ENCODE measurements at places on chromosomes 1 and 21.

DNA sequence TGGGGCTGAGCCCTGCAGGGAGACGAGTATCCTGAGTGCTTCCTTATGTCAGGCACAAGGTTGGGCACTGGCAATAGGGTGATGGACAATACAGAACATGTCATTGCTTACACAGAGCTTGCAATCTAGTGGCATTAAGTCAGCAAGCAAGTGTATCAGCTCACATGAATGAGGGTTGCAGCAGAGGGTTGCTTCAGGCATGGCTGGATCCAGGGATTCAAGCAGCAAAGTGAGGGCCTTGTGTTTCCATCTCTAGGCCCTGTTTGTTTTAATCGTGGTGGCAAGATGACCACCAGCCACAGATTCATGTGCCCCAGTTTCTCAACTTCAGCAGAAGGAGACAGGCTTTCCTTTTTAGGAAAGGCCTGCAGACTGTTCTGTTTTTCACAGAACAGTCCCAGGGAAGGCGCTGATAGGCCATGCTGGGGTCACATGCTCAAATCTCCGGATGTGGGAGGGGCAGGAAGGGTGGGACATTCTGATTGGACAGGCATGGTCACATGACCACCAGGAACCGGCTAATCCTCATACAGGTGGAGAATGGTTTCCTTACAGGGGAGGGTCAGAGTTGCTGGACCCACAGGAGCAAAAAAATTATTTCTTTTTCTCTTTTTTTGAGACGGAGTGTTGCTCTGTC, 14.4 kb downstream of the PLOD1 start:
- peak; percentile 33 for DNase-seq

- DNase-seq: no peak
Measured at GRCh38 chr1:93960641-93961147, 51.5 kb upstream of the GCLM start.

- peak; percentile 81 for DNase-seq
Measured at GRCh38 chr1:151720974-151721787, at the start of gene RIIAD1. RIIAD1 (plus strand) TSS chr1:151721522; CDS start chr1:151721537, 15 bp downstream.

DNA sequence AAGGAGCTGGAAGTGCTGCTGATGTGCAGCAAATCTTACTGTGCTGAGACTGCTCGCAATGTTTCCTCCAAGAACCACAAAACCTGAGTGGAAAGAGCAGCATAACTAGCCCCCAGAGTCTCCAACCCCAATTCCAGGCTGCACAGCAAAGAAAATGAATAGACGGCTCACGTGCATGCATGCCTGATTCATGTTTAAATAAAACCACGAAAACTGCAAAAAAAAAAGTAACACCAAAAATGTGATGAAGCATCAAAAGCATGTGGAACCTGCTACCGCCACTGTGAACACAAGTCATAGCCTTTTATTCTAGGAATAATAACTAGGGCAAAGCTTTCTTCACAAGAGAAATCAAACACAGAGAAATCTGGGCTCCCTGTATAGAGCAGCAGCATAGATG, 9.6 kb upstream of the TRNP1 start:
- DNase-seq: no peak

- DNase-seq: no peak
Measured at GRCh38 chr1:18546026-18546425, 65.3 kb downstream of the KLHDC7A start.

GRCh38 chr1:71039661-71040262, 7.9 kb downstream of the PTGER3 start:
- DNase-seq: peak; percentile 44

GRCh38 chr1:182446033-182446669, 3.8 kb upstream of the RGSL1 start:
- peak; percentile 63 for DNase-seq

- no peak for DNase-seq
Measured at GRCh38 chr1:175536921-175537320, 206.5 kb downstream of the TNR start.

DNA sequence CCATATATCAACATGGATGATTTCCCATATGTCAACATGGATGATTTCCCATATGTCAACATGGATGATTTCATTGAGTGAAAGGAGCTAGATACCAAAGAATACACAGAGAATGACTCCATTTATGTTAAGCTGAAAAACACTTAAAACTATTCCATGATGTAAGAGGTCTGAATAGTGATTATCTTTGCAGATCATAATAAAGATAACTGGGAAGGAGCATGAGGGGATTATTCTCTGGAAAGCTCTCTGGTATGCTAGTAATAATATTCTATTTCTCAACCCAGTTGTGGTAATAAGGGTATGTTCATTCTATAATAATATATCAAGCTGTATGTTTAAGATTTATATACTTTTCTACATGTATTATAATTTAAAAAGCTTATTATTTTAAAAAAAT, 14.1 kb downstream of the SYNJ1 start:
- no peak for DNase-seq

GRCh38 chr1:89876463-89876862, 55.6 kb downstream of the LRRC8D start:
- DNase-seq: no peak

GRCh38 chr1:150516050-150516591, 569 bp downstream of the FALEC start:
- no peak for DNase-seq

GRCh38 chr1:232149287-232150201, 480.4 kb downstream of the SIPA1L2 start:
- DNase-seq: peak; percentile 34

- DNase-seq: no peak
Measured at GRCh38 chr21:42172596-42173483, 46.1 kb upstream of the ABCG1 start.

GRCh38 chr1:203465948-203466347, 9.7 kb upstream of the PRELP start:
- no peak for DNase-seq

GRCh38 chr1:213419401-213420030, 368.5 kb downstream of the RPS6KC1 start:
- DNase-seq: no peak

GRCh38 chr1:171298696-171299095, 15.3 kb upstream of the FMO4 start:
- DNase-seq: no peak

GRCh38 chr1:71572038-71572437, 491.2 kb upstream of the ZRANB2 start:
- DNase-seq: no peak

DNA sequence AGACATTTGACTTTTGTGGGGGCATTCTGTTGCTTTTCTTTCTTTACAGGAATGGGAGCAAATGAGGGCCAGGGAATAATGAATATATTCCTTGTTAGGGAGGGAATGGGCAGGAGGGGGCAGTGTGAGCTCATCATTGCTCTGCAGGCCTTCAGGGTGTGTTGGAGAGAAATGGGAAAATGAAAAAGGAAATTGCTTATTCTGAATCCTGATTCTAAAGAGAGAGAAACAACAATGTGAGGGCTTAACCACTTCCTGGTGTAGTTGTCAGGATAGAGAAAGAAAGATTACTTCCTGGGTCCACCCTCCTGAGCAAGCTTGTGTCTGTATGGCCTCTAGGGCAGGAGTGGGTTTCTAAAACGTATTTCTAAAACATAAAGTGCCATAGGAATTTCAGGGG, 28.3 kb downstream of the VANGL2 start:
- peak; percentile 69 for DNase-seq

DNA sequence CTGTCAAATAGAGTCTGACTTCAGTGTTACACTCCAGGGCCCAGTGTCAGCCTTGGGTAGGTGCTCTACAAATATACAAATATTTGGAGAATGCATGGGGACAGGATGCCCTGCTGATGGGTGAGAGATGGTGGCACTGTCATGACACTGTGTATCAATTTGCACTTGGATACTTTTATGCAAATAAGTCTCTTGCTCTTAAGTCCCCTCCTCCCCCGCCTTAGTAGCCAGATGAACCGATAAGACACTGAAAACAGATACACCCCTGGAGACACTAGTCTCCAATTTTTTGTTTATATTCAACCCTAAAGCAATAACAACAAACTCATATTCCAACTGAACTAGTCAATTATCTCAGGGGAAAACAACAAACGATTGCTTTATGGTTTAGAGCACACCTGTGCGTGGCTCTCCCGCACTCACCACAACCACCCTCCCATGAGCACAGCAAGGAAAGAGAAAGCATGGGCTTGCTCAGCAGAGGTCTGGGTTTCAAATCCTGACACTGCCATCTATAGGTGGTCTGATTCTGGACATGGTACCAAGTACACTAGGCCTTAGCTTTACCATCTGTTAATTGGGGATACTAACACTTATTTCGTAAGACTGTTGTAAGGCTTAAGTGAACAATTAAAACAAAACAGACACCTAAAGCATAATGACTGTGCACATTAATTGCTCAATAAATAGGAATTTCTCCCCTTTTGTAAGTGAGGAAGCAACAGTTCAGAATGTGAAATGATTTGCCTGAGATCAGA, 50.3 kb downstream of the HIVEP3 start:
- DNase-seq: no peak

DNA sequence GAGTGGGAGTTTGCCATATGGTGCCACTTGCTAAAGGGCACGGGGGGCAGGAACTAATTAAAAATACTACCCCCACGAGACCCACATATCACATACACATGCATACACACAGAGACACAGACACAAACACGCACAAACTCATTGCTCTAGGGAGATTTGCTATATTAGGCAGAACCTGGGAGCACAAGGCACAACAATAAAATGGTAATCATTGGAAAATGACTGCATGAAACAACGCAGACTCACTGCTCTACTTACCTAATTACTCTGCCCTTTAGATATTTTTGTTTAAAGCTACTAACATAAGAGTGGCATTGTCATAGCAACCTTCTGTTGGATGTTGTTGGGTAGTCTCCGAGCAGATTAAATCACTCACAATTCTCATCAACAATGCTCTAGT, 20.3 kb upstream of the RGS4 start:
- DNase-seq: no peak

DNA sequence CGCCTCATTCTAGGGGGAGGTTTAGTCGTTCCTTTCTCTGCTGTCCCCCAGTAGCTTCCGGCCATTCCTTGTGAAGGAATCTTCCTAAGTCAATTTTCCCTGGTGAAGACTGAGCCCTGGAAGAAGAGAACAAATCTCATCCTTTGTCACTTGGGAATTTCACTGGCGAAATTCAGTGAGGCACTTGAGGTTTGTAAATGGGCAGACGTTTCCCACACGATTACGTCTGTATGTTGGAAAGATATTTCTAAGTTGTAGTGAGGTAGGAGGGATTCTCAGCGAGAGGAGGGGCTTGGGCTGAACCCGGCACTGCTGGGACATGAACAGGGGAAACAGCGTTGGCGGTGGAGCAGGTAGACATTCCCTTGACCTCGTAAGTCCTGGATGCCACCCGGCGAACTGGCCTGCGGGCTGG, 47.2 kb downstream of the GALNT2 start:
- DNase-seq: no peak

- no peak for DNase-seq
Measured at GRCh38 chr21:41662161-41662560, 104.7 kb downstream of the RIPK4 start.

GRCh38 chr1:32394890-32395432, 720 bp upstream of the BSDC1 start:
- DNase-seq: no peak

GRCh38 chr1:16134906-16135305, 21.0 kb downstream of the EPHA2 start:
- DNase-seq: no peak

GRCh38 chr1:161086457-161086856, 2.9 kb downstream of the NECTIN4 start:
- no peak for DNase-seq

GRCh38 chr1:152543820-152544219, 22.8 kb downstream of the LCE3E start:
- DNase-seq: no peak

DNA sequence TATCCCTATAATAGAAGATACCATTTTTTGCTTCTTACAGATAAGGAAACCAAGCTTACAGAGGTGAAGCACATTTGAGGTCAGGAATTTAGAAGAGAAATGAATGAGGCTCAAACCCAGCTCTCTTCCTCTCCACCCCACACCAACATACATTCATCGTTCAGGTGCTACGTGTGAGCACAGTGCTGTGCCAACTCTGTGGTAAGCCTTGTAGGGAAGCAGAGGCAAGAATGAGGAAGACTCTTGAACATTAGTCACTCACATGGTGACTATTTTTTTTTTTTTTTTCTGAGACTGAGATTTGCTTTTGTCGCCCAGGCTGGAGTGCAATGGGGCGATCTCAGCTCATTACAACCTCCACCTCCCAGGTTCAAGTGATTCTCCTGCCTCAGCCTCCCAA, 314.0 kb downstream of the NTNG1 start:
- DNase-seq: no peak

GRCh38 chr1:223514644-223515043, 121.4 kb downstream of the CCDC185 start:
- DNase-seq: no peak

- no peak for DNase-seq
Measured at GRCh38 chr1:64116537-64116936, 86.9 kb upstream of the UBE2U start.

DNA sequence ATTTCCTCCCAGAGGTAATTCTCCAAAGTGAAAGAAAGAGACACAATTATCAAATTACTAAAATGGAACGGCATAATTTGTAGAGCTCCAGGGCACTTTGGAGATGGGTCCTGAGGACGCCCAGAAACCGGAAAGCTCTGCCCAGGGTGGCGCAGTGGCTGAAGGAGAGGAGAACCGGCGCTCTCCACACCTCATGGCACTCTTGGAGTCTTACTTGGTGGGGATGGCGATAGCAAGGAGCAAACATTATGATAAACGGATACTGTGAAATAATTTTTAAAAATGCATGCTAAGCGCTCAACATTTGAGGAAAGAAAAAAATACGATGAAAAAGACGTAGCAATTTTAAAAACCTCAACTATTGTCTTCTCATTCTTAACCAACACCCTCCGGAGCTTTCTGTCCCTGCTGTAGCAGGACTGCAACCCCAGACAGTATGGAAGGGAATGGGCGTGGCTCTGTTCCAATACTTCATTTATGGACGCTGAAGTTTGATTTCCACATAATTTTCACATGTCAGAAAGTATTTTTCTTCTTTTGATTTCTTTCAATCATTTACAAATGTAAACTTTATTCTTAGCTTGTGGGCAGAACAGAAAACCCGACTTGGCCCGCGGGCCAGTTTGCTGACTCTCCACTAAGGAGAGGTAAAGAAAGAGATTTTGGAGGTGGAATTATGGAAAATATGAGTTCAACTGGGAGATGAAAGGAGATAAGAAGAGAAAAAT, 1.1 kb downstream of the S100A11 start:
- peak; percentile 49 for DNase-seq

Measured in AG08395 (cell line).